ENCODE measurements at places on chromosomes 4 and X.

GRCh38 chr4:42483426-42484379, 86.4 kb downstream of the SHISA3 start:
- DNase-seq: no peak

- DNase-seq: no peak
Measured at GRCh38 chrX:84188320-84188834, 378 bp upstream of the RPS6KA6 start.

- DNase-seq: no peak
Measured at GRCh38 chrX:71475785-71476540, 56.9 kb upstream of the OGT start.

GRCh38 chrX:68372665-68373064, 60.6 kb downstream of the OPHN1 start:
- no peak for DNase-seq

DNA sequence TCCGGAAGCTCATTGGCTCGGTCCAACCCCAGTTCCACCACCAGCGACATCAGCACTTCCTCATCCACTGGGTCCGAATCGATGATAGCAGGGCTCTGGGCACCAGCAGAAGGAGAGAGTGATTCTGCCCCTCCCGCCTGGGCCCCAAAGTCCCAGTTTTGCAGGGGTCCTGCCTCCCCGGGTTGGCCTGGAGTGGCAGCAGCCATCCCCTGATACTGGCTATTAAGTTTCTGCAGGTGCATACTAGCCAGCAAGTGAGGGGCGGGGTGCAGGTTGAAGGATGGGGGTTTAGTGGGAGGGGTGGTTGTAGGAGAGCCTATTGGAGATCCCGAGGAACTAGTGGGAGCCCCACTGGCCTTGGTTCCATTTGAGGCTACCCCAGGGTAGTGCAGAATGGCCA, 3.9 kb downstream of the CITED1 start:
- no peak for DNase-seq

DNA sequence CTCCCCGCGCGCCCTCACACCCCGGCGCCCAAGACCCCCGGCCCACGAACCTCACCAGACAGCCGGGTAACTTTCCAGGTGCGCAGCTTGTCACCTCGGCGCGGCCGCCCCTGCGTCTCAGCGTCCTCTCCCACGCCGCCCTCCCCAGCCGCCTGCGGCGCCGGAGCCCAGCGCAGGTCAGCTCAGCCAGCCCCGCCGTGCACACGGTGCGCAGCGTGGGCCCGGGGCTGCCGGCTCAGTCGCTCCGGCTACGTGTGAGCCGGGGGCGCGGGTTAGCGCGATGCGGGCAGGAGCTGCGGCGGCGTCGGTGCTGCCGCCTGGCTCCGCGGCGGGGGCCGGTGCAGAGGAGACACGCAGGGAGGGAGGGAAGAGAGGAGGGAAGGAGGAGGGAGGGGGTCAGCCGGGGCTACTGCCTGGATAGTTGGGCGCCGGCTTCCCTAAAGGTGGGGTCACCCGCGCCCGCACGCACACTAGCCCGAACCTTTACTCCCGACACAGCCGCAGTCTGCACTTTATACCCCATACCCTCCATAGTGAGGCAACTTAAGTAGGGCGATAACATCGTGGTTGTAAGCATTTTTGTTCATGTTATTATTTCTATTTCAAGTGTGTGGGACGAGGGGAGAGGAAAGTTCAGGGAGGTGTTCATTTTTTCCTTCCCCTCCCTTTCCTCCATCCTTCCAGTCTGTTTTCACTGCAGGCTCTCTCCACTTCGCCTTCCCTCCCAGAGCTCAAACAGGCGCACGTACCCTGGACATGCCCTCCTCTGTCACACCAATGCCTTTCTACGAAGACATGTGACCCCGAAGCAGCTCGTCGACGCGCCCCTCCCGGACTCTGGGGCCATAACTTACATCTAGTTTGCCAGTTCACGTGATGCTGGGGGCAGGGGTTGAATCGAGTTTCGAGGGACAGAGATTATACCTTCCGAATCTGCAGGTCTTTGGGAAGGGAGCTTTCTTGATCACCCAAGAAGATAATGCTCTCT, at the start of gene PRKG2:
PRKG2 (minus strand) TSS at position 342 of the 988 bp plus-strand sequence. CDS start 10,175 bp downstream, outside the sequence.
- DNase-seq: no peak

GRCh38 chrX:130799393-130799792, 103.6 kb downstream of the ENOX2 start:
- no peak for DNase-seq

DNA sequence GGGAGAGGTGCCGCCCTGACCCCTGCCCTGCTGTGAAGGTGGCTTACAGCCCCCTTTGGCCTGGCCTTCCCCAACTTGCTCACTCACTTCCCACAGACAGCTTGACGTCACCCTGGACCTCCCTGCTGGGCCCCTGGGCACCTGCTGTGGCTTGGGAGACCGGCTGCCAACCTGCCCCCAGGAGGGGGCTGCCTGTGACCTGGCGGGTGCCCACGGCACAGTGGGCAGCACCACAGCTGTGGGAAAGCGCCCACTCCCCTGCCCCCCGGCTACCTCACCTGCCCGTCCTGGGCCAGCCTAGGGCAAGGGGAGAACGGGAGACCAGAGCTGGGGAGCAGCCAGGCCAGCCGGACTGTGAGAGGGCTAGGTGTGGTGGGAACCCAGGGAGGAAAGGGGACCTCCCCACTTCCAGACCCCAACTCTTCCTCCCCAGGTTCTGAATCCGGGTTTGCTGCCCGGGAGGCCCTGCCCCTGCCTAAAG, 2.4 kb upstream of the ZFP92 start:
- no peak for DNase-seq

GRCh38 chr4:87068583-87069021, 133.8 kb downstream of the AFF1 start:
- DNase-seq: no peak
